ENCODE measurements at places on chromosomes 16 and 17.

DNA sequence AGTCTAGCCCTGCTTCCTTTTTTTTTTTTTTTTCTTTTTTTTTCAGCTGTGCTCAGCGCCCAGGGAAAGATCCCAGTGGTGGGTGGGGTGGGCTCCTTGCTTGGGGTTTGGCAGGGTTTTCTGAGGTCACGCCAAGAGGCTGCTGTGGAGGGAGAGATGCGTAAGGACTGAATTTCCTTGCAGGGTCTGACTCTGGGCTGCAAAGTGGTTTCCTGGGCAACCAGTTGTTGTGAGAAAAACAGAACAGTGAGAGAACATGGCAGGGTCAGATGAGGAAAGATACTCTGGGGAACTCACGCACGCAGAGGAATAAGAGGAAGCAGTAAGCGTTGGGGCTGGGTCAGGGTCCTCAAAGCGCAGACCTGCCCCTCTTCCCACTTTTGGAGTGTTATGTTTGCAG lies 119.5 kb downstream of the IRF8 start:
- DNase-seq = no peak

DNA sequence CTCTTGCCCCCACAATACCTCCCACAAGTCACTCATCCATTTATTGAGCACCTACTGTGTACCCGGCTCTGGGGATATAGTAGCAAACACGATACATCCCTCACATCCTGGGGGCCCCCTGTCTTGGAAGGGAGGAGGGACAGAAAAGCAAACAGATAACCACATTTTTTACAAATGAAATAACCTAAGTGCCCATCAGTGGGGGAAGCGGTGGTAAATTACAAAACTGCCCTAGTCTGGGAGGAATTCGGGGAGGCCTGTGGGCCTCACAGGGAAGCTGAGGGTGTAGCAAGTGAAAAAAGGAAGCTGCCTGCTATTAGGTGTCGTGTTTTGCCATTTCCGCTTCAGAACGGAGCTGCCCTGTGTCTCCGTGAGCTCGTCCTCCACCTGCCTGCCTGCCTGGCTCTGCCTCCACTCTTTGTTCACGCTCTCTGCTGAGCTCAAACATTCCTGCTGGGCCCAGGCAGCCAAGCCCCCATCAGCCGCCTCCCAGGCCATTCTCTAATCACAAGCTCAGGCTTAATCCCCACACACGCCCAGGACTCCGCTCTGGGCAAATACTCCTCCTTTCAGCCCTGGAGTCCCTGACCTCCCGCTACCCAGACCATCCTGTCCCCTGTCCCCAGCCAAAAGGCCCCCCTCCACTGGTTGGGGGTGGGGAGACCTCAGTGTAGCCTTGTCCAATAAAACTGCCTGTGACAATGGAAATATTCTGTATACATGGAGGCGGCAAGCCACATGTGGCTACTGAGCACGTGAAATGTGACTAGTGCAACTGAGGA lies 10.2 kb upstream of the SEC14L5 start:
- DNase-seq = no peak

DNA sequence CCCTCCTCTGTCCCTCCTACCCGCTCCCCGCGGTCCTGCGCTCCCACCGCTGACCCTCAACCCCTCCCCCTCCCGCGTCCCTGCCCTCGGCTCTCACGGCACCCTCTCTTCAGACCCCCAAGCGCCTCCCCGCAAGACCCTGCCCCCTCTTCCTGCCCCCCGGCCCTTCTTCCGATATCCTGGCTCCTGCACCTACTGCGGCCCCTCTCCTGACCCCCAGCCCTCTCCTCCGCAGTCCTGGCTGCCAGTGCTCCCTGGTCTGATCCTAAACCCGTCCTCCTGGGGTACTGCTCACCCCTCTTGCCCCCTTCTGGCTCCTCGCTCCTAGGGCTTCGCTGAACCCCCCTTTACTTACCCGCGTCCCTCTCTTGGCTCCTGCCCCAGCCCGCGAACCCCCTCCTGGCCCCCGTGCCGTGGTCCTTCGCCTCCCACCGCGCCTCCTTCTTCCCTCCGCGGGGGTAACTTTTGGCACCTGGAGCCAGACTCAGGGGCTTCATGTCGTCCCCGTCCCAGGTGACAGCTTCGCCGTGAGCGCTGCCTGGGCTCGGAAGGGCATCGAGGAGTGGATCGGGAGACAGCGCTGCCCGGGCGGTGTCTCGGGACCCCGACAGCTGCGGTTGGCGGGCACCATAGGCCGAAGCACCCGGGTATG lies 839 bp downstream of the NKD1 start:
- no peak for DNase-seq

DNA sequence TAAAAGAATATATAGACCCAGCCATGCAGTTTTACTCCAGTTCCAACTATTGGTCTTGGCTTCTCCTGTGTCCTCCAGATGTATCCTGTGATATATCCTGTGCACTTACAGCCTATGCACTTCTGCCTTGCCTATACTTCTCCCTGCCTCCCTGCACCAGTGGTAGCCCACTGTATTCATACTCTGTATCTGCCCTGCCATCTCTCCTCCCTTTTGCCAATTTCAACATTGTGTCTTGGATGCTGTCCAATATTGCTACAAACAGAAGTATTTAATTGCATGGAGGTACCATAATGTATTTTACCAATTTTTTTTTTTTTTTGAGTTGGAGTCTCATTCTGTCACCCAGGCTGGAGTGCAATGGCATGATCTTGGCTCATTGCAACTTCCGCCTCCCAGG lies 242.7 kb downstream of the HAPSTR1 start:
- no peak for DNase-seq

- no peak for DNase-seq
These were observed 146.9 kb downstream of the HAPSTR1 start for GRCh38 chr16:9238346-9238745.

DNA sequence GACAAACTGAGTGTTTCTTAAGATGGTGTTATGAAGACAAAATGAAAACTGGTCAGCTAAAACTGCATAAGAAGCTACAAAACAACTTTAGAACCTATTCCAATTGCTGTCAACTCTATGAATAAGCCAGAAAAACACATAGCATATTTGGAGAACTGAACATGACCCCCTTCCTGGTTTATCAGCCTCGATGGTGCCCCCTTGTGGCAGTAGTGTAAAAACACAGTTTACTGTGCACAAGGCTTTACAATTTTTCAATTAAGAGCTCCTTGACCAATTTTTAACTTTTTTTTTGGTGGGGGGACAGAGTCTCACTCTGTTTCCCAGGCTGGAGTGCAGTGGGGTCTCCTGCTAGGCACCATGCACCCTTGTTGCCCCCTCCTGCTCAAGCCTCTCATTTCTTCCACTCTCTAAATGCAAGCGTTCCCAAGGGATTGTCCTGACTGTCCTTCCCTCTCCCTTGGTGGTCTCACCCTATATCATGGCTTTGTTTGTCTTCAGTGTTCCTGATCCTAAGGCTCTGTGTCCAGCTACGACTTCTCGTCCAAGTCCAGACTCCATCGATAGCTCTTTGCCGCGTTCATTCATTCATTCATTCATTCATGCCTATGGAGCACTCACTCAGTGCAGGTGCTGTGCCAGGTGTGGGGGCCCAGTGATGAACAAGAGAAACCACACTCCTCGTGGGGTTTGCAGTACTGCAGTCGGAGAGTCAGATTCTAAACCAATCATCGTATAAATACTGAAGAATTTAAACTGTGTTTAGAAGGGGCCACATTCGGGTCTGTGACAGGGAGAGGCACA lies 7.5 kb downstream of the EIF1 start:
- DNase-seq = peak; percentile 70

DNA sequence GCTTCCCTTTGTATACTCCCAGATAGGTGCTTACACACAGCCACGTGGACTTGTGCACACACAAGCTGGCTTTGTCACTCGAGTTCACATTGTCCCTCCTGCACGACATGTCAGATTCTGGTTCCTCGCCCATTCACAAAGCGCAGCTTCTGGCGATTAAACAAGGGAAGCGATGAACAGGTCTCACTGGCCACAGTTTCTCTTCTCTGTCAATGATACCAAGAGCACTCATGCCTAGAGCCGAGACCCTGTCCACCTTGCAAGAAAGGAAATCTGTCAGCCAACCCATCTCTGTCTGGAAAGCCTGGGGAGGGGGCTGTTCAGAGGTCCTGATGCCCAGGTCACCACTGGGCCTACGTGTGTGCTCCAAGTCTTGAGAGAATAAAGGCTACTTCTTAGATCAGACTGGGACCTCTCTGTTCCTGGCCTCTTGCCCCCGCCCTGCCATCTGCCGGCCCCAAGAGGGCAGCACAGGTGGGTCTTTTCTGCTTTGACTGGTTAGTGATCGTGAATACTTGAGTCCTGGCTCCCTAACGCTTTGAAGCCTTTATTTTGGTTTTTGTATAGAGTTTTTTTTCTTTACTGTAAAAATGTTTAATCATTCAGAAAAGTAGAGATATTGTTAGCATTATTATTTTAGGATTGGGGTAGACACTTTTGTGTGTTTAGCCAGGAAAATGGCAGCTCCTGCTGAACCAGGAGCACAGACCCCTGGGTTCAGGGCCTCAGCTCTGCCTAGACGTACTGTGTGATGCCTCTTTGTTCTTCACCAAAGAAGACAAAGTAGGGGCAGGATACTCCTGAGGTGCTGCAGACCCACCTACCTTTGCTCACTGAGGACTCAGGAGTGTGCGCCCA lies 104.7 kb downstream of the MRM1 start:
- peak; percentile 56 for DNase-seq

- DNase-seq = no peak
These were observed 15.3 kb upstream of the FZD2 start for GRCh38 chr17:44541884-44542581.

GRCh38 chr17:49777563-49777962 lies 10.9 kb upstream of the KAT7 start:
- DNase-seq = no peak

- DNase-seq = peak; percentile 50
These were observed 126.6 kb downstream of the ANKRD11 start for GRCh38 chr16:89363621-89364393.

DNA sequence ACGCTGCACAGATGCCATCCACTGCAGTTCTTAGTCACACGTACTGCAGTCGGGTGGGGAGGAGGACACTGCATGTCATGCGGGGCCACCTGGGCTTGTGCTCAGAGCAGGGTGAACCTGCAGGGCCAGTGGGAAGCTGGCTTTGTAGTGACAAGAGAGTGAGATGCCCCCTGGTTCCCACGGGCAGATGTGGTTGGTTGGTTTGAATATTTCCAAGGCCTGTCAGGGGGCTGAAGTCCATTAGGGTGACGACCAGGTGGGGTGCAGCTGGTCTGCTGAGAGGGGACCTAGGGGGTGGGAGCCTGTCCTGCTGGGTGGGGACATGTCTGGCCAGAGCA lies 14.3 kb downstream of the ZNF213 start:
- DNase-seq = no peak

DNA sequence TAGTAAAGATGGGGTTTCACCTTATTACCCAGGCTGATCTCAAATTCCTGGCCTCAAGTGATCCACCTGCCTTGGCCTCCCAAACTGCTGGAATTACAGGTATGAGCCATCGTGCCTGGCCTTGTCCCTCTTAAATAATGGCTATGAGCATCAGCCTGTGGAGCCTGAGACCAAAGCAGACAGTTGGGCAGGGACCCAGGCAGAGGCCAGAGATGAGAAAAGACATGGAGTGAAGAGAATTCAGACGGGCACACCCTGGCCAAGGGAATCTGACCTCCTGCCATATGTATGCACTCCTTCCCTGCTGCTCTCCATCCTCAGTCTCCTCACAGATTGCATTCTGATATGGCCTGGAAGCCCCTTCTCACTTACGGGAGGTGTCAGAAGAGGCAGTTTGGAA lies 98.4 kb upstream of the DNAH9 start:
- no peak for DNase-seq

- no peak for DNase-seq
These were observed 25.2 kb downstream of the NPTX1 start for GRCh38 chr17:80451104-80451775.

- peak; percentile 31 for DNase-seq
These were observed 878 bp downstream of the TAOK1 start for GRCh38 chr17:29390851-29391631.

- DNase-seq = no peak
These were observed 6.7 kb downstream of the HSPB9 start for GRCh38 chr17:42129109-42129837.

DNA sequence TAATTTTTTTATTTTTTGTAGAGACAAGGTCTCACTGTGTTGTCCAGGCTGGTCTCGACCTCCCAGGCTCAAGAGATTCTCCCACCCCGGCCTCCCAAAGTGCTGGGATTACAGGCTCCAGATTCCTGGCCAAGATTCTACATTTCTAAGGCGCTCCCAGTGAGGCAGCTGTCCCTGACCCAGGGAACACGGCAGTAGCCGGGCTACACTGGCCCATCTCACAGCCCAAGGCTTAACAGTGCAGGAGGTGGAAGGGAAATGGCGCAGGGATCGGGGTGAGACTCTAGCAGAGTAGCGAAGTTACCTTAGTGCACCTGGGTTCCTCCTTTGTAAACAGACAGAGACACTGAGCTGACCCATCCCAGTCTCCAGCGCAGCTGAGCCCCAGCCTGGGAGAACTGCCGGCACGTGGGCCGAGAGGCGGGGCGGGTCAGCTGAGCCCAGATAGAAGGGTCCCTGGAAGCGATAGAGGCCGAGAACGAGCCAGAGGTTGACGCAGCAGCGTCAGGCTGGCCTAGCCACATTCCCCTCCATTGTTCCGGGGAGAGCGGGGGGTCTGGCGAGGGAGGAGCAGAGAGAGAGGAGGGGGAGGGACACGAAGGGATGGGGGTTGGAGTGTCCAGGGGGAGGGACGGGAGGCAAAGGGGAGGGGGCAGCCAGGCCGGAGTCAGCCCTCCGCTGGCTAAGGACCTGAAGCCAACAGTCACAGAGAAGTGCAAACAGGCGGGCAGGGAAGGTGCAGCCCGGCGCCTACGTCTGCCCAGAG lies 2.5 kb downstream of the CARHSP1 start:
- no peak for DNase-seq

GRCh38 chr17:38761612-38762011 lies 9.1 kb downstream of the PSMB3 start:
- DNase-seq = peak; percentile 53

GRCh38 chr17:74457146-74457819 lies 9.2 kb upstream of the CD300A start:
- DNase-seq = peak; percentile 65

DNA sequence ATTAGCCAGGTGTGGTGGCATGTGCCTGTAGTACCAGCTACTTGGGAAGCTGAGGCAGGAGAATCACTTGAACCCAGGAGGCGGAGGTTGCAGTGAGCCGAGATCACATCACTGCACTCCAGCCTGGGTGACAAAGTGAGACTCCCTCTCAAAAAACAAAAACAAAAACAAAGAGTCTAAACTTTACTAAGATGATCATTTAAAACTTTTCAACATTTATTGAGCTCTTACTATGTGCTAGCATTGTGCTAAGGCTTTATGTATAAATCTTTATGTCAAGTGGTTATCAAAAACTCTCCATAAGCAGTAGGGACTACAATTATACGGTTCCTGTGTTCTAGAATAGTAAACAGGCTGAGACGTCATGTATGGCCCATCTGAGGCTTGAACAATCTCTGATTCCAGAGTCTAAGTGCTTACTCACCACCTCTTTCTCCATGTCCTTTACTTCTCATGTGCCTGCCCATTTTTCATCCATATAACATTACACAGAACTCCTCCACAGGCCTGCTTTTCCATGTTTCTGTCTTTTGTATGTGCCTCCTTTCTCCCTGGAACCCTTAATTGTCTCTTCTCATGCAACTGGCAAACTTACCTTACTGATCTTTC lies 66.7 kb downstream of the NUP88 start:
- no peak for DNase-seq
